Transverse colon (tissue), 4 donors: ENCODE measurements at places on chromosomes 2 and 18.

- no peak for DNase-seq
These were observed 168.5 kb downstream of the DPP4 start for GRCh38 chr2:161905389-161906046.

DNA sequence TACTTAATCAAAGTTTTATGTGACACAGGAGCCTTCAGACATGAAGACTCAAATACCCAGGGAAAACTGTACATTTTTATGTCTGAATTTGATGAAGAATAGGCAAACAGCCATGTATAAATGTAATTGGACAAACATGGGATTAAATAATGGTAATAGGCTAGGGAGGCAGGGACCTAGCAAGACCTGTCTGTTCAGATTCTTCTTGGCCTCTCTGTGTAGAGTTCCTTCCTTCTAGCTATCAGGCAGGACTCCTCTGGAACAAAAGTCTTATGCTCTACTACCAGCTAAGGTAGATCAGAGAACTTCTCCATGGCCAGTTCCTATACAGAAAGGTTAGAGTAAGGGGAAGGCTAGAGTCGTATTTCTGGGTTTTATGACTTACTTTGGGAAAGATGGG, 9.5 kb upstream of the PARD3B start:
- DNase-seq, result no peak

GRCh38 chr2:200765995-200766660, 45.6 kb upstream of the BZW1 start:
- DNase-seq, result no peak

DNA sequence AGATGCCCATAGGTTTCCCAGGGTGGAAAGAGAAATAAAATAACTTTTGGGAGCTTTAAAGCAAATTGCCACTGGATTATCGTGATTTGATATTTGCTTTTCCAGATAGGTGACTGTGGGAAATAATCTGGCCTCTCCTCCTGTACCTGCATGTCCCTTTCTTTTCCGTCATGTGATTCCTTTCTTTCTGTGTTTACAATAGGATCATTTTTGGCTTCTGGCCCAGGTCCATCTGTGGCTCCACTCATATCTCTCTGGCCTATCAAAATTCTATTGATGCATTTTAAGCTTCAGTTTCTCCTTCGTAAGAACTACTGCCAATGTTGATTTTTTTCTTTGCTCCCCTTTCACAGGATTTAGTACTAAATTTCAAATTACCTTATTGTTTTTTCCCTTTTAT, 153.6 kb downstream of the CCDC85A start:
- no peak for DNase-seq

GRCh38 chr2:45769056-45769455, 117.6 kb downstream of the PRKCE start:
- DNase-seq, result no peak

DNA sequence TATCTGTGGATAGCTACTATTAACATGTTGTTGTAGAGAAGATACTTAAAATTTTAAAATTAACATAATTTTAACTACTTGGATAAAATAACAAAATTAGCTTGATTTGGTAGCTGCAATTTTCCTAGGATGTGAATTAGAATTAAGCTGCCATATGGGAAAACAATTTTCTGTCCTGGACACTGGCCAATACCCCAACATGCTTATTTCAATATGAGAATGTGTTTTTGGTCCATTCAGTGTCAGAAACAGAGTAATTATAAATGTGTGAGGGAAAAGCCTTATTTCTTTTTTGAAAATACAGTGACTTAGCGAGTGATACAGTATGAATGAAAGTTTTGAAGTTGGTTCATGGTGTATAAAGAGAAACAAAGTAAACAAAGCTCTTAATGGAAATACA, 948.3 kb upstream of the GYPC start:
- DNase-seq, result no peak

DNA sequence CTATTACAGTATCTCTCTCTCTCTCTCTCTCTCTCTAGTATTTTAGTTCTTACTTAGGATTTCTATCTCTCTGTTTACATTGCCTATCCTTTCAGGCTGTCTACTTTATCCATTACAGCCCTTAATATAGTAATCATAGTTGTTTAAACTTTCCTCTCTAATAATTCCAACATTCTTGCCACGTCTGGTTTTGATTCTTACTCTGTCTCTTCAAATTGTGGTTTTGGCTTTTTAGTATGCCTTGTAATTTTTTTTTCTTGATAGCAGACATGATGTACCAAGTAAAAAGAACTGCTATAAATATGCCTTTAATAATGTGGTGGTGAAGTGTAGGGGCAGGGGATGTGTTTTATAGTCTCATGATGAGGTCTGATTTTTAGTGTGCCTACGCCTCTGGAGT, 1809.5 kb upstream of the CELF4 start:
- DNase-seq, result no peak

DNA sequence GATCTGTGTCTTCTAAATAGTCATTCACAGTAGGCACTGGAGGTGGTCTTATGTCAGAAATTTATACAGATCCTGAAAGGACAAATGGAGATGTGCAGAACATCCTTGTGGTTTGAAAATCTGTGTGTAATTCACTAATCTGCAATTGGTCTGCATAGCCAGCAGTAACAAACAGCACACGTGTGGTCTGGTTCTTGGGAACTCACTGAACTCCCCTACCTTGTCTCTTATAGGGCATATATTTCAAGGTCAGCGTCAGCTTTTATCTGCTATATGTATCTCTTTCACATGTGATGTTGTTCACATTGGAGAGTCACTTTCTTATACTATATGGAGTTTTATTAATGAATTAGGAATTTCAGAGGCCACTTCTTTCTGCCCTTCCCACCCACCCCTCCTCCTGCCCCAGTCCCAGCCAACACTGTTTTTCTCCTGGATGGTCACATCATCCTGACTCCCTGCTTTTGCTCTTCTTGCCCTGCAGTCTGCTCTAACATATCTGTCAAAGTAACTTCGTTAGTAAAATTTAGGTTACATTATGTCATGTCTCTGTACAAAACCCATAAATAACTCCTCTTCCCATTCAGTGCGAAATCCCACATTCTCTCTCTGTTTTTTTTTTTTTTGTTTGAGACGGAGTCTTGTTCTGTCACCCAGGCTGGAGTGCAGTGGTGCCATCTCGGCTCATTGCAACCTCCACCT, 35.4 kb upstream of the CABYR start:
- DNase-seq, result no peak

GRCh38 chr2:197042739-197043196, 116.3 kb upstream of the PGAP1 start:
- no peak for DNase-seq

DNA sequence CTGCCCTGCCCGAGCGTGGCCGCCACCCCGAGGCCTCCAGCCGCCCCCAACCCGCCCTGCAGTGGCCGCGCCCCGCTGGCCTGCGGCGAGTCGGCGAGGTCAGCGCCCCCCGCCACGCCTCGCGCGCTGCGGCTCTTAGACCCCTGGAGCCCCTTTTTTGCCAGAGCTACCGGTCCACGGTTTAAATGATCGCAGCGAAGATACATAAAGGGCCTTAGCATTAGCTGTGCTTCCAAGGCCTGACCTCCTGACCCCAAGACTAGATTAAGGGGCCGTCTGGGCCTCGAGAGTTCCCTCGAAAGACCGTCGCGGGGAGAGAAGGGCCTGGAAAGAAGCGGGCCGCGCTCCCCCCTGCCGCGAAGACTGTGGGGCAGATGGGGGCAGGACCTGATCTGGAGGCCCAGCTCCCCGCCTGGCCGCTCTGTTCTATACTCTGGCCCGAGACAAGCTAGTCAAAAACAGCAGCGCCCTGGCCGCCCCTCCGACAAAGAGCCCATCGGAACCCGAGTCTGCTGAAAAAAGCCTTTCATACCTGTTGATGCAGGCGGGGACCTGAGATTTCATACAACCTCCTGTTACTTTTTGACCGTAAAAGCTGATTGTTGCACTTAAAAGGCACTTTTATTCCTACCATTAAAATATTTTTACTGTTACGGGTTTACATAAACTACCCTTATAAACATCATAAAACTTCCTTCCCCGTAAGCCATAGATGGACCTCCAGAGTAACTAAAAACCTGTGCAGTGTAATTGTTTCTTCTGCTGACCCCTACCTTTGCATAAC, 68.7 kb upstream of the PSMD14 start:
- DNase-seq, result no peak

- DNase-seq, result no peak
These were observed 299.3 kb downstream of the OSR1 start for GRCh38 chr2:19059076-19059475.

DNA sequence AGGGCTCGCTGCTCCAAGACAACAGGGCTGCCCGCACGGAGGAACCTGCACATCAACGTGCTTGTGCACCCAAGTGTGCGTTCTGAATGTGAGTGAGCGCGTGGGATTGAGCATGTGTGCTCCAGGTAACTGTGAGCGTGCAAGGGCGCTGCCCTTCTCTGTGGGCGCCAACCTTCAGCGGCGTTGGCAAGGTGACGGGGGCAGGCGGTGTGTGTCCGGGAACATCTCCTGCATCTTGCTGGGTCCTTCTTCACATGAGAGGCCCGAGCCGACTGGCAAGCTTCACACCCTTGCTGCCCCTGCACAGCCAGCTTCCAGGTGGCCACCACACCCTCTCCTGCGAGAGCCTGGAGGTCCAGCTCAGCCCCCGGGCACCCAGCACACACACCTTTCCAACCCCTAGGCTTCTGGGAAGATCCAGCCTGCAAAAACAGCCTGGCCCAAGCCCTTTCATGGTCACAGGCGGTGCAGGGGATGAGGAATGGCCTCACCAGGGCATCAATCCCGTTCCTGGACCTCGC, 220.9 kb downstream of the HDAC4 start:
- no peak for DNase-seq

- DNase-seq, result no peak
These were observed 210.7 kb downstream of the KLHL29 start for GRCh38 chr2:23595601-23596251.

DNA sequence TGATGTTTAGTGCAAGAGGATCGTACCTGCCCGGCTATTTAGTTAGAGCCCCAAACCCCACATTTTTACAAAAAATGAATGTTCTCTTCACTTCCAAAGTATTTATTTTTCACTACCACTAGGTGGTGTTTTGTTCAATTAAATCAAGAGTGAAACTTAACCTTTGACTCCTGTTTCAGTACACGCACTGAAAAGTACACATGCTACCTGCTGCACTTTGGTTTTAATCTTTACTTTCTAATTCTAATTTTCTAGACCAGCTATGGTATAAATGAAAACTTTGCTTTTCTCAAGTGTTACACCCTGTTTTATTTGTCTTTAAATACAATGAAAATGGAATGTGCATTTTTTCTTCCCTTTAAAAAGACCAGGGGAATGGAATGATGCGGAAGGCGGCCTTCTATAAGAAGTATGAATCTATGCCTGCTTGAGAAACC, 31.4 kb upstream of the CHN1 start:
- DNase-seq, result no peak

GRCh38 chr18:417495-417894, 83.0 kb downstream of the COLEC12 start:
- DNase-seq, result no peak

GRCh38 chr2:233456934-233457333, 102.6 kb downstream of the DGKD start:
- DNase-seq, result no peak
